SK-MEL-5 (cell line): ENCODE measurements at places on chromosomes 4 and X.

GRCh38 chrX:43631841-43632240, 24.3 kb upstream of the MAOA start:
- DNase-seq = no peak

DNA sequence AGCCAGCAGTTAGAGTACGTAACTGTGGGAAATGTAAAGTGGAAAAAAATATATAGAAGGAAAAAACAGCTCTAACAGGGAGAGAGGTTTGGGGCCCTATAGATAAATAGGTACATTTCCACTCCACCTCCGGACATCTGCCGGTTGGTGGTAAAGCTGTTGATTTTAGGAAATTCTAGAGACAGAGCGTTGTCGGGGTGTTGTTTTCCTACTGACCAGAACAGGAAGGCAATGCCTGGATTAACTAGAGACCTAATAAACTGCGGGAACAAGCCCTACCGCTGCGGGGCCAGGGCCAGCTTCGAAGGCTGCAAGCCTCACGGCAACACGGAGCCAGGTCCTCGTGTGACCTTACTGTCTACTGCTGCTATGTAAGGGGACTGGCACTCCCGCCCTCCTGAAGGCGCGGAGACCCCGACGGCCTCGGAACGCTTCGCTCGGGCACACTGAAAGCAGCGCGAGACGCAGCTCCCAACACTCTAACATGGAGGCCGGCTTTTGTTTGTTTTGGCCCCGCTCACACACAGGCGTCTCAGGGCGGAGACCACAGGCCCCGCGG, 702 bp upstream of the CDKN2AIP start:
- DNase-seq = no peak

- peak; percentile 43 for DNase-seq
Observed at GRCh38 chr4:186536285-186536684, 19.1 kb downstream of the MTNR1A start.

DNA sequence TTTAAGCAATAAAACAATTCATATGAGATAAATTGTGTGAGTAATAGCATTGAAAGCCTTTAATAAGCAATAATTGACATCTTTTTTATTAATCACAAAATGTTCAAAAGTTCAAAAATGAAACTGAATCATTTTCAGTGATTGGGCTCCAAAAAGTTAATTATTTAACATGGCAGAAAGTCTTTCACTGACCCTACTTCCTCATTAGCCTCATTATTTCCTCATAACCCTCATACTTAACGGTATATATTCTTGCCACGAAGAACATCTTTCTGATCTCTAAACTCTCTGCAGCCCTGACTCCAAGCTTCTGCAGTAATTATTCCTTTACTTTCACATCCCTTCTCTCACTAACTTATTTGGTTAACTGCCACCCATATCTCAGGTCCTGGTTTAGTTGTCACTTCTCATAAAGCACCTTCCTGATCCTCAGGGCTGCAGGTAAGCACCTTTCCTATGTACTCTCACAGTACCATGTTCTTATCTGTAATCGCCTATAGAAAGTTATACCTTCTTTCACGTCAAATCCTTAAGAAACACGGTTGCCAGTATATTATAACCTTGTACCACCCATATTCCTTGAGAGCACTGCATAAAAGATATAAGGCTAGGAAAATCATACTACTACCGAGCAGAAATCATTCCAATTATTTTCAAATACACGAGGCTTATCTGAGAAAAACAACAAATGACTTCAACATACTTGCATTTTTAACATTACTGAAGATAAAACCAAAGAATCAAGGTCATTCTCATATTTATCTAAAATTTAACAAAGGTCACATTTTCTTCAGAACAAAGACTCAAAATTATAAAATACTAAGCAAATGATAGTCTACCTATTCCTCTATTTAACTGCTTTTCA, 72.2 kb downstream of the PPP3CA start:
- no peak for DNase-seq

DNA sequence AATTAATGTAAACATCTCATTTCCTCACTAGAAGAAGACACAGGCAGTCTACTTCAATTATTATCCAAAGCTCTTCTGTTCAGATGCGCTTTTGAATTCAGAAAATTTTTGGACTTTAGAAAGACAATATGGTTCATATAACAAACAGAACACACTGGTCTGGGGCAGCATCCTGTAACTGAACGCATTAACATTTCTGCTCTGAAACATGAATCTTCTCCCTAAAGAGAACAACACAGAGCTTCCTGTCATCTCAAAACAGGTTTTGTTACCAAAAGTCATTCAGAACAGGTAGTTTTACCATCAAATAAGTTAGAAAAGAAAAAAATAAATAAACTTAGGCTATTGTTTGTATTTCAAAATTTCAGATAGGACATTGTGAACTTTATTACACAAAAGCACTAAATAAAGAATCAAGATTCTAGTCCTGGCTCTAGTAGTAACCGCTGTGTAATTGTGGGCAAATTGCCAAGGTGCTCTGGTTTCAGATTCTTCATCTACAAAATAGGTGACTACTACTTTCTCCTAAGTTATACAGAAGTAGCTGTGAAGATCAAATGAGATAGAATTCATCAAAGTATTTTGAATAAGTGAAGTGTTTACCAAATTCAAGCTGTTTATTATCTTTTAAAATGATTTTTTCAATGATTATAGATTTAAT, 252.3 kb upstream of the RASGEF1B start:
- no peak for DNase-seq

DNA sequence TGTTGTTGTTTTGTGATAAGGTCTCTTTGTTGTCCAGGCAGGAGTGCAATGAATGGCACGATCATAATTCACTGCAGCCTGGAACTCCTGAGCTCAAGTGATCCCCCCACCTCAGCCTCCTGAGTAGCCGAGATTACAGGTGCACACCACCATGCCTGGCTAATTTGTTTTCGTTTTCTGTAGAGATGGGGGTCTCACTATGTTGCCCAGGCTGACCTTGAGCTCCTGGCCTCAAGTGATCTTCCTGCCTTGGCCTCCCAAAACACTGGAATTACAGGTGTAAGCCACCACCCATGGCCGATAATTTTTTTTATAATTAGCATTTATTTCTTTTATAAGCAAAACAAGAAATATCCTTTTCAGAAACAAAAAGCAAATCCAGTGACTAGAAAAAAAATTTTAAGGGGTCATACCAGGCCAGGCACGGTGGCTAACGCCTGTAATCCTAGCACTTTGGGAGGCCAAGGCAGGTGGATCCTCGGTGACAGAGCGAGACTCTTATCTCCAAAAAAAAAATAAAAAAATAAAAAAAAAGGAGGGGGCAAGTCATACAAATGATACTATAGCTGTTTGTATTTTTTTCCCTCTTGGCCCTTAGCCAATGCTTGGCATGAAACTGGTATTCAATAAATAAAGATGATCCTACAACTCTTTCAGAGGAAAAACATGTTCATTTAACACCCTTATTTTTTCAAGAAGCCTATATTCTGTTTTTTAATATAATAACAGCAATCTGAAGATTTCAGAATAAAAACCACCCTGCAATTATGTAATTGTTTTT, 3.4 kb downstream of the PLAC8 start:
- no peak for DNase-seq

GRCh38 chr4:87049508-87049907, 114.7 kb downstream of the AFF1 start:
- no peak for DNase-seq

GRCh38 chrX:68203211-68203610, 230.1 kb downstream of the OPHN1 start:
- no peak for DNase-seq

DNA sequence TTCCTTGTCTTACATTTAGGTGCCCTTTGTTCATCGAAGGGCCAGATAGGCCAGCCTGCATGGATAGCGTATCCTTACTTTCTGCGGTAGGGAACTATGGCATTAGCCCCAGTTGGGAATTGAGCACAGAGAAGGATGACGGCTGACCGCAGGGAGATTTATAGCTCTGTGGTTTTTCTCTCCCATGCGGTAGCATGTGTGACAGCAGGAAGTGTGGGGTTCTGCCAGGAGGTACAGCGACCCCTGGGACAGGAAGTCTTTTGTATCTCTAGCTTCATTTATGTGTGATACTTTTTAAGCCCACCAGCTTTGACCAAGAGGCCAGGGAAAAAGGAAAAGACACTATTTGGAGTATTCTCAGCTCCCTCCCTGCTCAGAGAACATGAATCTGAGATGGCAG, 33.1 kb downstream of the GAB3 start:
- peak; percentile 58 for DNase-seq

- DNase-seq = no peak
Observed at GRCh38 chrX:17564689-17565409, 172.4 kb upstream of the SCML1 start.

GRCh38 chr4:14125375-14126129, 498.0 kb upstream of the BOD1L1 start:
- no peak for DNase-seq

- peak; percentile 57 for DNase-seq
Observed at GRCh38 chrX:111445485-111445884, 33.5 kb upstream of the DCX start.

DNA sequence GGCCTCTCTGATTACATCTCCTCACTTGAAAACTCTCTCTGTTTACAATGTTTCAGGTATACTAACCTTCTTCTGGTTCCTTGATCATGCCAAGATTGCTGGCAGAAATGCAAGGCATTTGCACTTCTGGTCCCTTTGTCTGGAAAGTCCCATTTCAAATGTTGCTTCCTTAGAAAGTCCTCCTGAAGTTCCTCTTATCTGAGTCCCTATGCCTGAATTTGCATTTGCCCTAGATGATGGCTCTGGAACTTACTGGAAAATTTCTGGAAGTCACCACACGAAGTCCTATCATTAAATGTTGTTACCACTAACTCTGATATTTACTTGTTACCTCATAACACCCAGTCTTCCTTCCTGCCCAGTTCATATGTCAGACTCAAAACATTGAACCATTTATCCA, 176.4 kb downstream of the EFHC2 start:
- DNase-seq = no peak

DNA sequence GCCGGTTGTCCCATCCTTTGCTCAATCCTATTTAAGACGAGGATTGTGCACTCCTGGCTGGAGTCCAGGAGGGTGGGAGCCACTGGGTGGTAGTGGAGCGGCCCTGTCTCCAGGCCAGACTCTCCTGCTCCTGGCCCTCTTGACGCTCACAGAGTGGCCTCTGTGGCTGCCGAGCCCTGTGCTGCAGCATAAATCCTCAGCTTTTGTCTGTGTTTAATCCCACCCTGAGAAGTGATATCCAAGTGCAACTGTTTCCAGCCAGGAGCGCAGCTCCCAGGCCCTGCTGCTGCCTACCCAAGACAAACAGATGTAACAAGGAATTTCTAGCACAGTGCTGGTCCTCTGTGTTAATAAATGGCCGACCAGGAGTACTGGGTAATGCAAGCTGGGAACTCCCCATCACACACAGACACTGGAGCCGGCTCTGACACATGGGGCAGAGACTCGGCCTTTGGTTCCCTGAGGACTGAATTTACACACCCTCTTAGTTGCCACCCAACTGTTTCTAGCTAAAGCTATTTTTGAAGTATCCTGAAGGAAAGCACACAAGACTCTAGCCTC, 85.3 kb downstream of the GATB start:
- DNase-seq = no peak

DNA sequence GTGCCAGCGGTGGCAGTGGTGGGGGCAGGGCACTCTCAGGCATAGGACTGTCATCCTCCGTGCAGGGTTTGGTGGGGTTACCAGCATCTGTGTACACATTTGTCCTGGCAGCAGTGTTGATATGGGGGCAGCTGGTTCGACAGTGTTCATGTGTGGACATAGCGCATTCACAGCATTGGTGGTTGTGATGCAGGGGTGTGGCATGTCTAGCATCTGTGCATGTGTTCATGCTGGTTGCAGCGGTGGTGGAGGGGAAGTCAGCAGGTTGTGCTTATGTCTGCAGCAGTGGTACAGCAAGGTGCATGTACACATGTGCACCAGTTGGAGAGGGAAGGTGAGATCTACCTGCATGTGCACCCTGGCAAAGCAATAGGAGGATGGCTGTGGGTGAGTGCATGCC, 75.3 kb upstream of the ZXDB start:
- DNase-seq = no peak

GRCh38 chrX:151712253-151712652, 3.6 kb upstream of the FATE1 start:
- DNase-seq = no peak

GRCh38 chrX:121782976-121783375, 735.6 kb downstream of the GLUD2 start:
- peak; percentile 3 for DNase-seq

DNA sequence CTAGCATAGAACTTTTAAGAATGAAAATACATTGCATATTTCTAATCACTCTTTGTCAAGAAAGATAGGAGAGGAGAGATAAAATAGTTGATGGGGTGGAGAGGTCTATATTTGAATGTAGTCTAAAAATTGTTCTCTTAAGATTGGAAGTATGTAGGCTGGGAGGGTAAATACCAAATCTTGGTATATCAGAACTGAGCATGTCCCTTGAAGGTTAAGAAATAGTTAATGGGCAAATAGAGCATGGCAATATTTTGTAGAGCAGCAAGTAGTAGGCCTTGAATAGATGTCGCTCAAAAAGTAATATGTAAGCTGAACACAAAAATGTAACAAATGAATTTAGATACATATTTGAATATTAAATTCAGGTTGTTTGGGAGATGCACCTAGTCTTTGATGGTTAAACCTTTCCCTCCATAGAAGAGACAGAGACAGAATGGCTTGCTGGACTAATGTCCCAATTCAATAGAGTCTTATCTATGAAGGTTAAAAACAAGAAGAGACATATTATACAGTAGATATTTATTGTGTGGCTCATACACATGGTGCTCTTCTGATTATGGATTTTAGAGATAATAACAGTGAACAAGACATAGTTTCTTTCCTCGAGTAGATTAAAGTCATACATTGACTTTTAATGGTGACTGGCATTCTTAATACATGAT, 12.5 kb downstream of the ALB start:
- no peak for DNase-seq

- no peak for DNase-seq
Observed at GRCh38 chr4:91914176-91914804, 389.5 kb upstream of the GRID2 start.

- DNase-seq = no peak
Observed at GRCh38 chr4:37503261-37503660, 182.9 kb downstream of the RELL1 start.

DNA sequence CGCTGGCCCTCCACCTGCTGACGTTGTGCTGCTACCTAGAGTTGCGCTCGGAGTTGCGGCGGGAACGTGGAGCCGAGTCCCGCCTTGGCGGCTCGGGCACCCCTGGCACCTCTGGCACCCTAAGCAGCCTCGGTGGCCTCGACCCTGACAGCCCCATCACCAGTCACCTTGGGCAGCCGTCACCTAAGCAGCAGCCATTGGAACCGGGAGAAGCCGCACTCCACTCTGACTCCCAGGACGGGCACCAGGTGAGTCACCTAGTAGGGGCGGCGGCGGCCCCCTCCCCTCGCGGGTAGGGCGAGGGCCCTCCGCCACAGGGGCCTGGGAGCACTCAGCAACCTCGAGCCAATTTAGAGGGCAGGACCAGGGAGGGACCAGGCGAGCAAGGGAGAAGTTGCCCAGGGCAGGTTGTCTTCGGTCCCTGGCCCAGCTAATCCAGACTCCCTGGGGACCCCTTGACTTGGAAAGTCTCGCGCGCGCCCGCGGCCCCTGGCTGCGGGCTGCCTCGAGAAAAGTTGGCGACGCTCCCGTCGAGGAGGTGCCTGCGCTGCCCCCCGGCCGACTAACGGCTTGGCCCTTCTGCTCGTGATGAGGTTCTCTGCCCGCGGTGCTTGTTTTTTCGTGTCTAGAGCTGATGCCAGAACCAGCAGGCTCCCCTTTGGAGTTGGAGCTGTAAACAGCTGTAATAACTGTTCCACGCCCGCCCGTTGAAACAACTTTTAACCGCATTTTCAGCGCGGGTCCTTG, 717 bp downstream of the EDA start:
- DNase-seq = no peak

- no peak for DNase-seq
Observed at GRCh38 chr4:41319553-41319952, 62.8 kb downstream of the UCHL1 start.

GRCh38 chr4:174119830-174120229, 163.6 kb downstream of the FBXO8 start:
- peak; percentile 14 for DNase-seq
